ENCODE measurements at places on chromosomes 5 and 9.

DNA sequence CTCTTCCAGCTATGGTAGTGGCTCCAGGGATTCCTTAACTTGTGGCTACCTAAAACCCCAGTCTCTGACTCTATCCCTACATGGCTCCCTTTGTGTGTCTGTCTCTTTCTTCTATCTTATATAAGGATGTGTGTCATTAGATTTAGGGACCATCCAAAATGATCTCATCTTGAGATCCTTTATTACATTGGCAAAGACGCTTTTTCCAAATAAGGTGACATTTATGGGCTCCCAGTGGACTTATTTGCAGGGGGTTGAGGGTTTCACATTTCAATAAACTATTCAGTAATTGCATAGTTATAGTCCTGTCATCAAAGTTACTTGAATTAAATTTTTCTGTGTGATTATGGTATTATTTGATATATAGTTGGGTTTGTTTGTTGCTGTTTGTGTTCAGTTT, 59.2 kb downstream of the NIPBL start:
- DNase-seq, result no peak

GRCh38 chr9:99140685-99141314, 35.9 kb downstream of the TGFBR1 start:
- DNase-seq, result no peak

DNA sequence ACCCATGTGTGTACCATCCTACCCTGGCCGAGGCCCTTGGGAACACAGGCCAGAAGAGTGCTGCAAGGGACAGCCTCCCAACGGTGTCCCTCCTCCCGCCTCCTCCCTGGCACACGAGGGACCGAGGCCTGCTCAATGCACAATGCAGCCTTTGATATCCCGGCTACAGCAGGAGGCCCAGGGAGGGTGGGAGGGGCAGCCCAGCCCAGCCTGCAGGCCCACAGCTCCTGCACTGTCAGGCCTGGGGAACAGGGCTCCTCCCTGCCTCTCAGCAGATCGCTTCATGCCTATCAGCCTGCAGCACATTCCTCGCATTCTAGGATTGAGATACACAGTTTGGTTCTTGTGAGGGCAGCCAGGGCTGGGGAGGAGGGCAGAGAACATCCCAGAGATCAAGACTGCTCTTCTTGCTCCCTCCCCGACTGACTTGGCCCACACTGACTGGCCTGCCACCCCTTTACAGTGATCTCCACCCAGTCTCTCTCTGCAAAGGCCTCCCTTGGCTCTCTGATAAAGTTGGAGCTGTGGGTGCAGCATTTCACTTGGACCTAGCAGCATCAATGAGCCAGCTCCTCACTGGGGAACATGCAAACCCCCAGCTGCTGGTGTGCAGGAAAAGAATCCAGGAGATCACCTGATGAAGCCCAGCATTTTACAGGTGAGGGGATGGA, at the start of gene SH3TC2:
SH3TC2 (minus strand) TSS at position 46 of the 671 bp plus-strand sequence; CDS start at position 6, 40 bp downstream.
- no peak for DNase-seq

- no peak for DNase-seq
Measured at GRCh38 chr9:90943341-90943740, 141.7 kb downstream of the SYK start.

GRCh38 chr5:103135461-103135860, 15.4 kb downstream of the PPIP5K2 start:
- no peak for DNase-seq

DNA sequence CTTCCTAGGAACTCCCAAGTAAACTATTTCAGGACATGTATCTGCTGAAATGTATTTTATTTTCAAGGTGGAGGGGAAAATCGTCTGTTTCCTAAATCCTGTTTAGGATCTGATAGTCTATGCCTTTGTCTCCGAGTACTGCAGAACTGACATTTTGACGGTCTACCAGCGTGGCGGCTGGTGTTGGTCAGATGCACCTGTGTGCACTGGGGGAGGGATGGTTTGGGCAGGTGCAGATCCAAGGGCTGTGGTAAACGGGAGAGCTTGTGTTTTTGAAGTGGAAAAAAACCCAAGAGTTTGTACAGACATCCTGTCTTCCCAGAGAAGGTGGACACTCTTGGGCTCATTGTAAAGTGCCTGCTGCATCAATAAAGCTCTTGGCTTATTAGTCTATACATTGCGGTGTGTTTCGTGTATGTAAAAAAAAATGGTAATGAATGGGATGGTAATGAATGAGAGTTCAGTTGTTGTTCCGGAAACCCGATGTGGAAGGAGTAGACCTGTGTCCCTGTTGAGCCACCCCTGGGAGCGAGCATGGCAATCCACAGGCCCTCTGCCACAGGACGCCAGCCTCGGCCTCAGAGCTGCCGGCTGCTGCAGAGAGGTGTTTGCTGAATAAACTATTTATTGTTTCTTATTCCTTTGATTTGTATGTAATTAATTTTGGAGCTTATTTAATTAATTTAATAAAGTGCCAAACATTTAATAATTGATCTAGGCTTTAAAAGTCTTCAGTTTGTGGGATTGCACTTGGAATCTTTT, 15.3 kb downstream of the ARPC5L start:
- no peak for DNase-seq

- DNase-seq, result no peak
Measured at GRCh38 chr5:1895739-1896420, 13.2 kb upstream of the IRX4 start.

DNA sequence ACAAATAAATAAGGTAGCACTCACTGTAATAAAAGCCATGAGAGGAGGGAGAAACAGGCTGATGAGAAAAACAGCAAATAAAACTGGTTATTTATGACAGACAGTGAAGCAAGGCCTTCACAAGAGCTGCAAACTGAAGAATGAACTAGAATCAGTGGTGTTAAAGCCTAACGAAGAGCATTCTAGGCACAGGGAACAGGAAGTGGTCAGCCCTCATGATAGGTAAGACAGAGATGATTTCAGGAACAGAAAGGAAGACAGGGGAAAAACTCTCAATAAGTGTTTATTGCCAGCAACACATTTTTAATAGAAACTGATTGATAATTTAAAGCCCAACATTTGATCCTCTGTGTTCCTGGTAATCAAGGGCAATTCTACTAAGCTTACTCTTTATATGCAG, 124.5 kb downstream of the EDIL3 start:
- no peak for DNase-seq

GRCh38 chr5:133041910-133042309, 9.9 kb upstream of the HSPA4 start:
- DNase-seq, result no peak

DNA sequence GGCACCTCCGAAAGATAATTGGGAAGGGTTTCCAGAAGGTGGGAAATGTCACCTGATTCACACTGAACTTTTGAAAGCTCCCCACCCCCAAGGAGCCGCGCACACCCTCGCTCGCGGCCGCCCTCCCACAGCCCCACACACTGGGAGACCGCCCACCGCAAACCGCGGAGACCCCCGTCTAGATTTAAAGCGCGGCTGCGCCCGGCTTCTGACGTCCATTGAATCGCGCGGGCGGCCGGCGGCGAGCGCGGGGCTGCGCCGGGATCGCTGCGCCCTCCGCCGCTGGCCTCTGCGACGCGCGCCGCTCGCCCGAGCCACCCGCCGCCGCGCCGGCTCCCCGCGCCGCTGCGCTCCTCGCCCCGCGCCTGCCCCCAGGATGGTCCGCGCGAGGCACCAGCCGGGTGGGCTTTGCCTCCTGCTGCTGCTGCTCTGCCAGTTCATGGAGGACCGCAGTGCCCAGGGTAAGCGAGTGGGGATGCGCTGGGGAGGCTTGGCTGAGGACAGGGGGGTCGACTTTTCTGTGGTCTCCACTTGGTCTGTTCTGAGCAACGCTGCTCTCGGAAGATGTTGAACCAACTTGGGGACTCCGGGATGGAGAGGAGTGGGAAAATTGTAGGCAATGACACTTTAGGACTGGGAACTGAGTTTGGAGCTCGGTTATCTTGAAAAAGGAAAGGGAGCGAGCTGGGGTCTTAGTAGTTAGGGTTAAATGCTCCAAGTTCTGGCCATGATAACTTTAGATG, at the start of gene FST:
FST (plus strand) TSS at position 214 of the 743 bp plus-strand sequence; CDS start at position 377, 163 bp downstream.
- no peak for DNase-seq

DNA sequence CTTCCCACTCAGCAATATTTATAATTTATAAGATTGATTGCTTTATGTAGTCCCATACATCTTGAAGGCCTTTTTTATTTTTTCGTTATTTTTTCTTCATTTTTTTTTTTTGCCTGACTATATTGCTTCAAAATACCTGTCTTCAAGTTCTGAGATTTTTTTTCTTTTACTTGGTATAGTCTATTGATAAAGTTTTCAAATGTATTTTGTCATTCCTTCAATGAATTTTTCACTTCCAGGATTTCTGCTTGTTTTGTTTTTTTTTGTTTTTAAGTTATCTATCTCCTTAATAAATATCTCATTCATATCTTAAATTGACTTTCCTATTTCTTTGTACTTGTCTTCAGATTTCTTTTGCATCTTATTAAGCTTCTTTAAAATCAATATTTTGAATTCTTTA, 905.6 kb upstream of the CDH6 start:
- no peak for DNase-seq

DNA sequence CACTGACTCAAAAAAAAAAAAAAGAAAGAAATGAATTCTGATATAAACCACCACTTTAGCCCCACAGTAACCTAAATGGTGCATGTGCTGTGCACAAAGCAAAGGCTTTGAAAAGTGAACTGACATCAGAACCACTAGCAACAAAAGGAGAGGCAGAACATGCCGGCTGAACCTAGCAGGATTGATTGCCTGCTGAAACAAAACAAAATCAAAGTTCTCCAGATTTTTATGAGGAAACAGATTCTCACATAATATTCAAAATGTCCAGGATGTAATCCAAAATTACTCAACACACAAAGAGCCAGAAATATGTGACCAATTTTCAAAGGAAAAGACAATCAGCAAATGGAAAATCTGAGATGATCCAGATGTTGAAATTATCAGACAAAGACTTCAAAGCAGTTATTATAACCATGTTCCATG, 37.9 kb downstream of the UBTD2 start:
- DNase-seq, result no peak

- no peak for DNase-seq
Measured at GRCh38 chr5:108548684-108549596, 167.0 kb upstream of the FBXL17 start.
